ENCODE measurements at places on chromosomes 5 and 9. TPM values are rescaled to one million over a fixed set of nuclear protein-coding genes. Genes with fewer than 3 reads are reported as not detected.

The C9orf50 gene
- polyA plus RNA-seq: 14.6 TPM

The GARNL3 gene
- polyA plus RNA-seq: 12.9 TPM

DNA sequence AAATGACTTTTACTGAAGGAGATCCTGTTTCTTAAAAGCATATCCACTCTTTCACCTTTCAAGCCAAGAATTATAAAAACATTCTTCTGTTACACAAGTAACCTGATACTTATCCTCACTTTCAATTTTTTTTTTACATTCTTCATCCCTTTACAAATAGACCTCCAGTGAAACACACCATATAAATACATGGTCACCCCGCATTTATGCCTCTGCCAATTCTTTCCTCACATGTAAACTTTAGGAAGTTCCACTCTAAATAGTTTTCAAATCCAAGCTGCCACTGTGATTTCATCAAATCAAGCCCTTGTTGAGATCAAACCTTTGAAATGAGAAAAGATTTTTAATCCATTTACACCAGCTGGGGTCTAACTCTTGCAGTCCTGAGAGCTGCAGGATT, 40.0 kb downstream of the GAS1 start:
- H3K4me1 ChIP-seq: no peaks in the 10 kb centered on the region
- no peak for DNase-seq
- H3K4me3 ChIP-seq: no peak overlapping the region
- H3K27me3 ChIP-seq: no peaks in the 10 kb centered on the region
- H3K36me3 ChIP-seq: no peaks in the 10 kb centered on the region

DNA sequence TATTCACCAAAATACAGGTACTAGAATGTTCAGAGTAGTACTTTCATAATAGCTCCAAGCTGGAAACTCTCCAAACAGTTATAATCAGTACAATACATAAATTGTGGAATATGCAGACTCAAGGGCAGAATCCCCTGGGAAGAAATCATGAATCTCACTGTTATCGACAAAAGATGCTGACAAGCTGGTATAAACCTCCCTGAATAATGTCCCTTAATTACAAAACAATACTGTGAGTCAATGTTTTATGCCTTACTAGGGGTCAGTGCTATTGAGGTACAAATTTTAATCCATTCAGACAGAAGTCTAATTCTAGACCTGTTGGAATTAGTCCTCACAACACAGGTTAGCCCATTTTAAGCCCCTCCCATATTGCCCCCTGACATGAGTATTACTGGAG, 532.3 kb downstream of the DTWD2 start:
- H3K27ac ChIP-seq: no peak overlapping the region
- H3K4me3 ChIP-seq: no peak overlapping the region
- H3K4me1 ChIP-seq: no peaks in the 10 kb centered on the region
- no peaks in the 10 kb centered on the region for H3K27me3 ChIP-seq
- H3K36me3 ChIP-seq: no peaks in the 10 kb centered on the region
- DNase-seq: no peak

GRCh38 chr5:76069061-76069735, 14.0 kb upstream of the SV2C start:
- DNase-seq: no peak
- no peaks in the 10 kb centered on the region for H3K4me1 ChIP-seq
- H3K27ac ChIP-seq: no peak overlapping the region

The BTNL3 gene
- polyA plus RNA-seq: not detected

GRCh38 chr5:17481378-17481777, 16.7 kb upstream of the TAF11L2 start:
- DNase-seq: no peak
- H3K36me3 ChIP-seq: no peaks in the 10 kb centered on the region
- H3K27me3 ChIP-seq: no peaks in the 10 kb centered on the region

The FYB1 gene
- polyA plus RNA-seq: 6.0 TPM
